Stimulated activated naive CD4-positive, alpha-beta T cell treated with Interleukin-2 at 50 U/mL for 16 hours (primary cell): ENCODE measurements at places on chromosomes 12 and 14.

DNA sequence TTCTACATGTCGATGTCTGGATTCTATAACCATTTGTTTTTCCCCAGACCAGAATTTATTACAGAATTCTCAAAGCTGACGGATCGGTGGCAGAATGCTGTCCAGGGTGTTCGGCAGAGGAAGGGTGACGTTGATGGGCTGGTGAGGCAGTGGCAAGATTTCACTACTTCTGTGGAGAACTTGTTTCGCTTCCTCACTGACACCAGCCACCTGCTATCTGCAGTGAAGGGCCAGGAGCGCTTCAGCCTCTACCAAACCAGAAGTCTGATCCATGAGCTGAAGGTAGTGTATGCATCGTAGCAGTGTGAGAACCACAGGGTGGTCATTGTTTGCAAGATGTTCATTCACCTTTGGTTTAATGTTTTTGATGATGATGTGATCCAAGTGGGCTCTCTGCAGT is 124.0 kb downstream of the ESR2 start:
- DNase-seq: no peak

GRCh38 chr12:108629824-108630476 is 3.7 kb downstream of the SELPLG start:
- DNase-seq: peak; percentile 55

GRCh38 chr14:58744801-58745394 is 107.1 kb downstream of the DACT1 start:
- no peak for DNase-seq

- no peak for DNase-seq
Observed at GRCh38 chr14:105072892-105073719, 7.9 kb upstream of the GPR132 start.

- DNase-seq: no peak
Observed at GRCh38 chr12:83818881-83819280, 1093.7 kb downstream of the SLC6A15 start.

DNA sequence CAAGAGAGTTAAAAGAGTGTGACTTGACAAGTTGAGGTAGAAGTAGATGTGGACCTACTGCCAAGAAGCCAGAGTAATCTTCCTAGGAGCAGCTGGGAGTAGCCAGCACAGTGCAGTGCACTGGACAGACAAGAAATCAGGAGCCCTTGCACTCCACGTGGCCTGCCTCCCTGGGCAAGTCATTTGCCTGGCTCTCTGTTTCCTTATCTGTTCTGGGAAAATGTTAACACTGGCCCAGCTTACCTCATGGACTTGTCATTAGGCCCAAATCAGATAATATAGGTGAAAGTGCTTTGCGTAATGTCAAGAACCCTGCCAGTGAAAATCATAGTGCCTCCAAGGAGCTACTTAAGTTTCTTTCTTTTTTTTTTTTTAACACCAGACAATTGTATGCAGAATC is 19.2 kb downstream of the SLC7A8 start:
- DNase-seq: no peak

- no peak for DNase-seq
Observed at GRCh38 chr14:51595881-51596455, 55.7 kb upstream of the FRMD6 start.

DNA sequence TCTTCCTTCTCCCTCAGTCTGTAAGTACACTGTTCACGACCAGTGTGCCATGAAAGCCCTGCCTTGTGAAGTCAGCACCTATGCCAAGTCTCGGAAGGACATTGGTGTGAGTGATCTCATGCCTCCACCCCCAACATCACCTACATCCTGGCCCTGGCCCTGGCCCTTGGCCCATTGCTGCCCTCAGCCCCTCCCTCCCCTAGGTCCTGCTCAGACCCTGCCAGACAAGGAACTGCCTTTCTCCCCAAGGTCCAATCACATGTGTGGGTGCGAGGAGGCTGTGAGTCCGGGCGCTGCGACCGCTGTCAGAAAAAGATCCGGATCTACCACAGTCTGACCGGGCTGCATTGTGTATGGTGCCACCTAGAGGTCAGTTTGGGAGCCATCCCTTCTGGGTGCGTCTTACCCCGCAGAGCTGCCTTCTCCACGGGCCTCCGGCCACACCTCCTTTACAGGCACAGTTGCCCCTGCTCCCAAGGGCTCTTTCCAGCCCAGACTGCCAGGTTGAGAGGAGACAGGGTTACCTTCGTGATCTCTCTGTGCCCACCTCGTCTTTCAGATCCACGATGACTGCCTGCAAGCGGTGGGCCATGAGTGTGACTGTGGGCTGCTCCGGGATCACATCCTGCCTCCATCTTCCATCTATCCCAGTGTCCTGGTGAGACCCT is 9.2 kb downstream of the DGKA start:
- DNase-seq: peak; percentile 75

- no peak for DNase-seq
Observed at GRCh38 chr12:54166567-54167499, 22.0 kb downstream of the SMUG1 start.

DNA sequence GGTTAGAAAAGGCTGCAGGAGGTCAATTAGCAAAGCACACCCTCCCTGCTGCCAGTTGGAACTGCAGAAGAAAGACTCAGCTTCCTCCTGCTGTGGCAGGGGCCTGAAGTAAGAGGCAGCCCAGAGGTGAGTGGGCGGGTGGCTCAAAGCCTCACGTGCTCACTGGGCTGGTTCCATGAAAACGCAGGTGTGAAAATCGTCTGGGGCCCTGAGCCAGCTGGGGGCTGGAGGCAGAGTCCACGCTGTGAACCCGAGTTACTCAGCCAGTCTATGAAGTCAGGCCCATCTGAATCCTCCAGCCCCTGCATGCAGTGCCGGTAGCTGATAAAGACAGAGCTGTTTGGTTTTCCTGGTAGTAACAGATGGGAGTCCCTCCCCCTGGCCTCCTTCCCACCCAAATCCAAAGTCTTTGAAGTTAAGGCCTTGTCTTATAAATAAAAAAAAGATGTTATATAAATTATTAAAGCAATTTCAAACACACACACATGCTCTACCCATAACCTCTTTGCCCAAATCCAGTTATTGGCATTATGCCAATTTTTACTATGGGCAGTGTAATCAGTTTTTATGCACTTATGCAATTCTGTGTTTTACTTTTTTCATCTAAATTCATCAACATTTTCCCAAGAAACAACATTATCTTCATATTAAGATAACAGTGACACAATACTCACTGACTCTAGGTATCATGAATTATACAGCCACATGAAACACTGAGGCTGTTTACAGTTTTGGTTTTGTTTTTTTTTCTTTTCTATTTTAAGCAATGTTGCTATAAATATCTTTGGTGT is 57.9 kb upstream of the PNMA1 start:
- DNase-seq: peak; percentile 72

DNA sequence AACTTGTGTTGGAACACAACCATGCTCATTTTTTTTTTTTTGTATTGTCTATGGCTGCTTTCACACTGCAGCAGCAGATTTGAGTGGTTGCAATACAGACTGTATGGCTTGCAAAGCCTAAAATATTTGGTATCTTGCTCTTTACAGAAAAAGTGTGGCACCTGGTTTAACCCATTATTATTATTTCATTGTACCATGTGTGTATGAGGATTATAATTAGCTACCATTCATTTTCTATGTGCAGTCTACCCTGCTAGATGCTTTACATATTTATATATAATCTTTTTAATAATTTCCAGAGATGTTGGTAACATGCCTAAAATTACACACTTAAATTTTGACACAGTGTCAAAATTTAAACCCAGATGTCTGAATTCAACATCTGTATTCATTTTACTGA is 37.7 kb downstream of the SPATS2 start:
- no peak for DNase-seq

DNA sequence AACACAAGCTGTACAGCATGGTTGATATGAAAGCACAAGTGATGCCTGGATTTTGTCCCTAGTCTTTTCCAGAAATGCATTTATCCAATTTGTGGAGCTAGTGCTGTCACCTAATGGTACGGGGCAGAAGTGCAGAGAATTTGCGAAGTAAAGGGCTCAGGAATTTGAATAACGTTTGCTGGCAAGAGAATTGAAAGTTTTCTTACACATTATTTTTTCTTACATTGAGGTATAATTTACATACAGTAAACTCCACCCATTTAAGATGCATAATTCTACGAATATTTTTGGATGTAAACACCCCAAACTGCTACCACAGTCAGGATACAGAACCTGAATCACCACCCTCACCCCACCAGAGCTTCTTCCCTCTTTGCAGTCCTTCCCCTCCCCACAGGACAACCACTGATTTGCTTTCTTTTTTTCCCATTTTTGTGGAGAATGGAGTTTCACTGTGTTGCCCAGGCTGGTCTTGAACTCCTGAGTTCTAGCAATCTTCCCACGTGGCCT is 3.5 kb downstream of the AICDA start:
- DNase-seq: no peak

- DNase-seq: no peak
Observed at GRCh38 chr14:26527095-26527494, 70.7 kb downstream of the NOVA1 start.

- DNase-seq: no peak
Observed at GRCh38 chr12:56339158-56339422, 406 bp downstream of the IL23A start.

DNA sequence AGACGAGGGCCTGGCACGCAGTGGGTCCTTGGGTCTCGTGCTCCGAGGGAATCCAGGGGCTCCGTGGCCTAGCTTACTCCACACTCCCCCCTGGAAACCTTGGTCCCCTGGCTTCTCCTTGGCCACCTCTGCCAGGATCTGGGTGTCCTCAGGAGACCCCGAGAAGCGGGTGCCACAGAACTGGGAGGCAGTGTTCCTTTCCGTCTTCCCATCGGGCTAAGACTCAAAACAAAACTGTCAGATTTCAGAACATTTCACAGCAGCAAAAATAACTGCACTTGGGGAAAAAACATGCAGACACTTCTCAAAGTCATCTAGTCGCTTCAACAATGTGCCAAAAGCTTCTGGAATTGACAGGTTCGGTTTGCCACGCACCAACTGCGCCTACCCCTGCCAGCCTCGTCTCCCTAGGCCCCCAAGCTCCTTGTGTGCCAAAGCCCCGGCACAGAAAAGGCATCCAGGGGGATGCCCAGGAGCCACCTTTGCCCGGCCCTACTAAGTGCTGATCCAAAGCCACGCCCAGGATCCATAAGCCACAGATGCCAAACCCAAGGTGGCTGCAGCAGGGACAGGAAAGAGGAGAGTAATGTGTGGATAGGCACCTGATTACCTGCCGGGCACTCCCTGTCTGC is 58.4 kb upstream of the DIO3 start:
- no peak for DNase-seq

GRCh38 chr14:103023881-103024473 is 33.4 kb downstream of the CDC42BPB start:
- DNase-seq: no peak

DNA sequence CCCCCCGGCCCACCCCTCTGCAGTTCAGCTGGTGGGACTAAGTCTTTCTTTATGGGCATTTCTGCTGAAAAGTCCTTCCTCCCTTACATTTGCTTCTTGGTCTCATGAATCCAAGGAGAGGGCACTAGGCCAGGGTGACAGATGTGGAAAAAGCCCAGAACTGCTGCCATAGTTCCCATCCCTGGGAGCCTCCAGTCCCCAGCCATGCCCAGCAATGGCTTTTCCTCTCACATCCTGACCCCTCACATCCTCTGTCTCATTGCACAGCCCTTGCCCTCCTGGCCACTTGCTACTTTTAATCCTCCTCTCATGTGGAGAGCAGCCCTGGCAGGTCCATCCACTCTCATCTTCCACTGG is 122.5 kb downstream of the ZFP36L1 start:
- no peak for DNase-seq

GRCh38 chr14:89422181-89422951 is 5.3 kb upstream of the FOXN3 start:
- peak; percentile 50 for DNase-seq

- DNase-seq: peak; percentile 56
Observed at GRCh38 chr12:92065018-92065499, 80.6 kb downstream of the BTG1 start.

- DNase-seq: no peak
Observed at GRCh38 chr12:124844411-124845397, 19.0 kb downstream of the SCARB1 start.

DNA sequence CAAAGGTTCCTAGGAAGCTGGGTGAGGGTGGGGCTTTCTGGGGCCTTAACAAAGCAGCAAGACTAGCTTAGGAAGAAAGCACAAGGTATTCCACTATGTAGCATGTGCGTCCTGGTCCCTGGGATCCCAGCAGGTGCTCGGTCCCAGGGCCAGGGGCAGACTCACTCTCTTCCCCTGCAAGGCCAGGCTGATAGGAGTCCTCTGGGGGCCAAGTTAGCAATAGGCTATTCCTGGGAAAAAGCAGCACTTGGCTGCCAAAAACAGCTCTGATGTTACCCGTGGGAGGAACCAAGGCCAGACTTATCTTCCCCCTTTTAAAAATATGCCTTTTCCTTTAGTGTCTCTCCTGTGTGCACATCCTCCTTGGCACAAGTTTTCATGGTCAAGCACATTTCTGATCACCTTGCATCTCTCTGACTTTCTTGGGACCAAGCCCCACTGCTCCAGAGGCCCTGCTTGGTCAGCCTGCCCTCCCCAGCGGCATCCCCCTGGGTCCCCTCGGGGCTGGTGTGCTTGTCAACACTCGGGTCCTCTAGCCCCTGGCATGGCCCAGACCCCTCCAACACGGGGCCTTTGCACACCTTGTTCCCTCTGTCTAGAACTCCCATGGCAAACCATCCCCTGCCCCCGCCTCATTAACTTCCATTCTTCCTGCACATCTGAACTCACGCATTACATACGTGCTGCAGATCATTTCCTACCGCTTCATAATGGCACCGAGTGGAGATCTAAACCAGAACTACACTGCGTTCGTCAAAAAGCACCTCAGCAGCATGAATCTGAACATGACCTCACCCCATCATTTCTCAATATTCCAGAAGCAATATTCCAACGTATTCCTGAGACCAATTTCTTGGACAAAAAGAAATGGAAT is 21.9 kb downstream of the CCDC92 start:
- DNase-seq: no peak
